ENCODE measurements at places on chromosomes 7 and 10.

GRCh38 chr7:76358011-76358480 lies 745 bp downstream of the YWHAG start:
- H3K4me1 ChIP-seq: peaks cover 2% of the 10 kb centered on the region
- DNase-seq: no peak
- no peaks in the 10 kb centered on the region for H3K36me3 ChIP-seq
- peak overlapping the region; percentile 99 for H3K4me3 ChIP-seq
- no peaks in the 10 kb centered on the region for H3K27me3 ChIP-seq

- H3K4me1 ChIP-seq: peaks cover under 1% of the 10 kb centered on the region
- no peak overlapping the region for H3K4me3 ChIP-seq
- H3K27ac ChIP-seq: no peak overlapping the region
Observed at GRCh38 chr7:47526466-47526865, 55.4 kb downstream of the TNS3 start.

- peak within 1 kb of the TSS; percentile 86 for H3K4me3 ChIP-seq
- H3K36me3 ChIP-seq: no peaks in the 10 kb centered on the region
- no peaks in the 10 kb centered on the region for H3K27me3 ChIP-seq
- DNase-seq: peak; percentile 83
- peaks cover 4% of the 10 kb centered on the region for H3K4me1 ChIP-seq
- peak within 1 kb of the TSS; percentile 41 for H3K27ac ChIP-seq
Observed at GRCh38 chr7:138981332-138982203, at the start of gene KIAA1549. KIAA1549 (minus strand) TSS chr7:138981389; CDS start chr7:138981269, 120 bp downstream.

DNA sequence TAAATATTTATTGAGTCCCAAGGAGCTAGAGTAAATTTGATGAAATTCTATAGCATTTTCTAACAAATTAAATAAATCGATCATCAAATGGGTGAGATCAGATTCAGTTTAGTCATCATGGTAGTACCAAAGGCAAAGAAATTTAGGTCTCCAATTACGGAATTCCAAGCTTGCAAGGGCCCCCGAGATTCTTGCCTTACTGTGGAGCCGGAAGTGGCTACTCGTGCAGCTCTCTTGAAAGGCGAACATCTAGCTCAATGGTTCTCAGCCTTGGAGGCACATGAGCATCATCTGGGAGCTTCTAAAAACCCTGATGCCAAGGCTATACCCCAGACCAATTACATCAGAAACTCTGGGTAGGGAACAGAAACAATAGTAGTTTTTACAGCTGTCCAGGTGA lies 117.9 kb upstream of the PRR15 start:
- H3K4me1 ChIP-seq: no peaks in the 10 kb centered on the region
- H3K27ac ChIP-seq: no peak overlapping the region
- H3K27me3 ChIP-seq: no peaks in the 10 kb centered on the region
- H3K36me3 ChIP-seq: no peaks in the 10 kb centered on the region
- no peak for DNase-seq

GRCh38 chr10:29826801-29827450 lies 192.2 kb upstream of the SVIL start:
- H3K4me3 ChIP-seq: no peak overlapping the region
- no peaks in the 10 kb centered on the region for H3K4me1 ChIP-seq
- no peaks in the 10 kb centered on the region for H3K27me3 ChIP-seq

DNA sequence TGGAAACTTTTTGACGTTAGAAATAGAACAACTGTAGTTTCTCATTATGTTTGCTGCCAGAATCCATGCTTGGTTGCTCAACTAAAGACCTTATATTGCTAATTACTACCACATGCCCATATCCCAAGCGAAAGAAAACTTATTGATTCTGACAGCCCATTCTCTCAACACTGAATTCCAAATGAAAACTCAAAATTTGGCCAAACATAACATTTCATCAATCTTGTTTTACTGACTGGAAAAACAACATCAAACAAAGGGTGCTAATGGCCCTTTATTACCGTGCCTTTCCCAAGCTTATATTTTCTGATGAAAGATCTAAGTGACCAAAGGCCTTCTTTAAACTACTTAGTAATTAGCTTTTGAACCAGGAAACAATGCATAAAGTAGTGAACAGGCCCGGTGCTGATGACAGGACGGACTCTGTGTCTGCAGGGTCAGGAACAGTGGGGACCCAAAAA lies 531.8 kb downstream of the KCNMA1 start:
- no peaks in the 10 kb centered on the region for H3K36me3 ChIP-seq
- no peaks in the 10 kb centered on the region for H3K27me3 ChIP-seq

- no peak overlapping the region for H3K4me3 ChIP-seq
- H3K27me3 ChIP-seq: no peaks in the 10 kb centered on the region
- no peak for DNase-seq
- H3K27ac ChIP-seq: no peak overlapping the region
- no peaks in the 10 kb centered on the region for H3K36me3 ChIP-seq
- peaks cover 13% of the 10 kb centered on the region for H3K4me1 ChIP-seq
Observed at GRCh38 chr7:158476331-158476932, 111.2 kb downstream of the PTPRN2 start.

- no peaks in the 10 kb centered on the region for H3K4me1 ChIP-seq
- H3K4me3 ChIP-seq: no peak overlapping the region
- no peak for DNase-seq
Observed at GRCh38 chr10:121231079-121231478, 367.2 kb downstream of the FGFR2 start.

DNA sequence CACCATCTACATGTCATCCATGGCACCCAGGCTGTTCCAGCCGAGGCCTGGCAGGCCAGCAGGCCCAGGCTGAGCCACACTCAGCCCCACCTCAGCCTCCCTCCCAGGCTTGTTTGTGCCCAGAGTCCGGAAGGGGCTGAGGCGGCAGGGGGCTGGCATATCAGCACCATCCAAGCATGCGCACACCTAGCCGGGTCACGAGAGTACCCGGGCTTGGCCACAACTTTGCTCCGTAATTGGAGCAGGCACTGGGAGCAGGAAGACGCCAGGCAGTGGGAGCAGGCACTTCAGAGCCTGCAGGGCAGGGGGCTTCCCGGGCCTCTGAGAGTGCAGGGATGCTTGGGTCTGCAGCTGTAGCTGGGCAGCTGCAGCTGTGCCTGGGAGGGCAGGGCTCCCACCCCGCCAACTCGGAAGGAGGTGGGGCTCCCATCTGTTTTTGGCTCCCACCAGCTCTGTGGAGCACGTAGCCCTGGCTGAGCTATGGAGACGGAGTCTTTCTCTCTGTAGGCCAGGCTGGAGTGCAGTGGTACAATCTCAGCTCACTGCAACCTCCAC lies 15.2 kb upstream of the TSPAN15 start:
- H3K4me3 ChIP-seq: no peak overlapping the region
- no peaks in the 10 kb centered on the region for H3K36me3 ChIP-seq
- no peaks in the 10 kb centered on the region for H3K4me1 ChIP-seq
- no peak for DNase-seq
- no peak overlapping the region for H3K27ac ChIP-seq

DNA sequence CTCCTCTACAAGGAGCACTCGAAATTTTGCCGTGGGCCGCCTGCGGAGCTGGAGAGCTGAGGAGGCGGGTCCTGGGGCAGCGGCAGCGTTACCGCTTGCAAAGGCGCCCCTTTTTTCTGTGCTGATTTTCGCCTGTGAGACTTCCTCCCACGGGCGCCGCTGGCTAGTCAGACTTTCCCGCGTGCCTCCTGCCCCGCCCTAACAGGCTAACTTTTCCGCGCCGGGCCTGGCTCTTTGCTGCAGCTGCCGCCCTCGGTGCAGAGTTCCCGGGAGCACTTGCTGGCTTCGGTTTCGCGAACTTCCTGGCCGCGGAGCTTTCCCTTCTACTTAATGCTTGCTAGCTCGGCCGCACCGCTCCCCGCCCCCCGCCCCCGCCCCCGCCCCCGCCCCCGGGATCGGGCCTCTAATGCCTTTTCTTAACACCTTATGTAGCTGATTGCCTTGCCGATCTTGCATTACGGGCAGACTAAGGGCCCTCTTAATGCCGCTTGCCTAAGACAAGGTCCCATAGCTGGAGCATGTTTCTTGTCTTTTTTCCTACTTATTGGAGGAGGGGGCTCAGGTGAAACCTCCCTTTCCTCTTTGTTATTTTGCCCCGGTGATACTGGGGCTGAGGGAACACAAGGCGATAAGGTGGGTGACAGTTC lies 37.9 kb upstream of the RASGEF1A start:
- no peak for DNase-seq
- no peaks in the 10 kb centered on the region for H3K36me3 ChIP-seq
- peaks cover 3% of the 10 kb centered on the region for H3K4me1 ChIP-seq
- peaks cover 5% of the 10 kb centered on the region for H3K27me3 ChIP-seq

DNA sequence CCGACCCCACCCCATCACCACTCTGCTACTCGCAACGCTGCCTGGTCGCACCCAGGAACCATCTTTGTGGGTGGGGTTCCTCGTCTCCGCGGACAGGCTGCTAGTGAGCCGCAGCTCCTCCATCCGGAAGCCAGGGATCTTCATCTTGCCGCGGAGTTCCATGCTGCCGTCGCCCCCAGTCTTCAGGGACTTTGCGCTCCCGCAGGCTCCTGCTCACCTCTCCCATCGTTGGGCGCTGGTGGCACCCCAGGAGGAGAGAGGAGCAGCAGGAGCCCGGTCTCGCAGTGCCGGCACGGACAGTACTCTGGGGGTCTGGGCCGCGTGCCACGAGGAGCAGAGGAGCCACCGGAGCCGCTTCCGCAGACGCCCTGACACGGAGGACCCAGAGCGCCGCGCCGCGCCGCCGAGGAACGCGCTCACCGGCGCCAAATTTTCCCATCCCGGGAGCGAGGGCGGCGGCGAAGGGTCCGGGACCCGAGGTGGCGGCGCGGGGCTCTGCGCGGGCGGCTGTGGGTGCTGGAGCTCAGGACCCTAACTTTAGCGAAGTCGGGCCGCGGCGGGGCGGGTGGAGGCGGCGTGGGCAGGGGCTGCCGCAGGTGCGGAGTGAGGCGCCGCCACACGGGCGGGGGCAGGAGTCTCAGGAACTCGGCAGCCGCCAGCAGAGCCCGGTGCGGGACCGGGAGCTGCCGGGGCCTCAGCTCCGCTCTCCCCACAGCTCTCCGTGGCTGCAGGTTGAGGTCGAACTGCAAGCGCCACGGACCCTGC lies 750.1 kb upstream of the SORCS1 start:
- H3K4me1 ChIP-seq: peaks cover 33% of the 10 kb centered on the region
- peak; percentile 67 for DNase-seq
- peak overlapping the region; percentile 89 for H3K4me3 ChIP-seq
- no peaks in the 10 kb centered on the region for H3K27me3 ChIP-seq
- H3K27ac ChIP-seq: peak overlapping the region; percentile 69

GRCh38 chr7:103636153-103636552 lies 190.1 kb upstream of the SLC26A5 start:
- H3K27me3 ChIP-seq: no peaks in the 10 kb centered on the region
- DNase-seq: no peak
- H3K36me3 ChIP-seq: no peaks in the 10 kb centered on the region
- no peak overlapping the region for H3K4me3 ChIP-seq

DNA sequence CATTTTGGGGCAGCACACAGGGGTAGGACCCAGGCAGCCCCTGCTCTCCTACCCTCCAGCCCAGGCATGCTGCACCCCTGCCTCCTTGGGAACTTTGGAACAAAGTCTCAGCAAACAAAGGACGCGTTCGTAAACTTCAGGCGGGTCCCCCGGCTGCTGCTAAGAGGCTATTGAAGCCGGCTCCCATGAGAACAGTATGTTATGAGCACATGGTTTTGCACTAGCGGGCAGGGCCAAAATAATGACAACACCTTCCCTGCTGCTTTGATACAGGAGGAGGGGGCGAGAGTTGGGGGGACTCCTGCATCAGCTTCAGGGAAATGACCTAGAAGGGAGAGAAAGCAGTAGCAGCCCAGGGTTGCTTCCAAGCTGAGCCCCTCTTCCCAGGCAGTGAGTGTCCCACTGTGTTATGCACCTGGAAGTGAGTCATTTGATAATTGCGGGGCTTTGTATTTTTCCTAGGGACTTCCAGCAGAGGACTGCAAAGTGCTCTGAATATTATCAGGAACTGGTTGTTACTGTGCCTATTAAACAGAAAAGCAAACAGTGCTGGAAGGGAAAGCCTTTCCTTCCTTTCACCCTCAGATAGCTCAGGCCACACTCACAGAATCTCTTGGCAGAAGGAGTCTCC lies 6.9 kb downstream of the ITPRIP start:
- DNase-seq: no peak
- H3K27me3 ChIP-seq: no peaks in the 10 kb centered on the region
- no peaks in the 10 kb centered on the region for H3K36me3 ChIP-seq
- peaks cover 72% of the 10 kb centered on the region for H3K4me1 ChIP-seq
- H3K27ac ChIP-seq: peak overlapping the region; percentile 53
- H3K4me3 ChIP-seq: no peak overlapping the region

GRCh38 chr7:40804477-40805215 lies 669.8 kb downstream of the SUGCT start:
- H3K27me3 ChIP-seq: no peaks in the 10 kb centered on the region
- no peak overlapping the region for H3K4me3 ChIP-seq
- no peak for DNase-seq
- H3K36me3 ChIP-seq: no peaks in the 10 kb centered on the region
- no peak overlapping the region for H3K27ac ChIP-seq
